Testis (tissue), 5 donors: ENCODE measurements at places on chromosomes 2 and 18.

- DNase-seq = no peak
Measured at GRCh38 chr2:75047992-75048625, 89.7 kb downstream of the POLE4 start.

DNA sequence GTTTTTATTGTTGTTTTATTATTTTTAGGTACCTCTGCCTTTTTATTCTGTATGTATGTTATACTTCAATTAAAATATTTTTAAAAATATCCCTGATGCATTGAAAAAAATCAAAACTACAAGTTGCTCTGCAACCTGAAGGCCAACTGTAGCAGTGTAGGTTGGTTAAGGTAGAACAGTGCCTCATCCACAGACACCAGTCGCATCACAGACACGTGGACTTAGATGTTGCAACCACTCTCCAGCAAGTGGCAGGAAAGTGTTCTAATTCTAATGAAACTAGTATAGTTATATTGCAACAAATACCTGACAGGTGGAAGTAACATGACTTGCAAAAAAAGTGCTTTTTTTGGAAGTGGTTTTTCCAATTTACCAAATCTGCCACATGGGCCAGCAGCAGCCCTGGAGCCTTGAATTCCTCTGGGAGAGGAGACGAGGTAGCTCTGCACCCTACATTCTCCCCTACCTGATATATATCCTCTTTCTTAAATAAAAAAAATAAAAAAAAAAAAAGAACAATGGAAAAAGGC is 28.4 kb upstream of the SLC3A1 start:
- DNase-seq = no peak

DNA sequence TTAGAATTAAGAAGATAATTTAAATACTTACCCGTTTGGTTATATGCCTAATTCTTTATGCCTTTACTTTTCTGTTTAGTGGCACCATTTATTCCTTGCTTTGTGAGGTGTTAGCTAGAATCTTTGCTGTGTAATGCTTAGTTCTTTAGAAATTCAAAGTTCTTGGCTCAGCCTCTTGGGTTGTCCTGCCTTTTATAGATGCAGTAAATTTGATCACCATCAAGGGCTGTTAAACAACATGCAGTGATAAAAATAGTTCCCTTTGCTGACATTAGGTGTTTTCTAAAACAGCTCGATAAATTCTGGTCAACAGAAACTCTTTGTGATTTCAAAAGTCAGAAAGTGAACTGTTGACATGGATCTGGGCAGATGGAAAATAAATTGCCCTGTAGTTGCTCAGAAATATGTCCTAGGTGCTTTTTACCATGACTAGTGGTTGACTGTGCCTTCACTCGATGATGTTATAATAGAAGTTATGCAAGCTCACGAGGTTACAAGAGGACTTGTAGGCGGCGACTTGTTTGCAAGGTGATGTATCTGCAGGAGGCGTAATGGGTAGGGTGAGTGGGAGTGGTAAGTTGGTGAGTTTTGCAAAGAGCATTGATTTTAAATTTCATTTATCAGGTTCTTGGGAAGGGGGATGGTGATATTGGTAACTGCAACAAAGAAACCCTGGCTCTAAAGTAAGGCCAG is 52.1 kb downstream of the LRRTM1 start:
- no peak for DNase-seq

DNA sequence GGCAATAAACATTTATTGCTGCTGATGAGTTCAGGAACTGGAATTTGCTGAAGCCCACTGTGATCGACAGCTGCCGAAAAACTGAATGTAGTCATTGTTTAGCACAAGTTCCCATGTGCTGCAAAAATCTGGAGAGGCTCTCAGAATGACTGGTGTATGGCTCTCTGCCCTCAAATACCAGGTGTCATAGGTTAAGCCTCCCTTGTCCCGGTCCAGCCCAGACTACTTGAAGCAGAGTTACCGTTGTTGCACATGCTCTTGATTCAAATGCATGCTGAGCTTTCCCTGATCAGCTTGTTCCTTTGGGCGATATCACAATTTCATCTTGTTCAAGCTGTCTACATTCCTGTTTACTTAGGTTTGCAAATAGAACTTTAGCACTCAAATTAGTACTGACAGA is 625.2 kb downstream of the CPS1 start:
- DNase-seq = no peak

DNA sequence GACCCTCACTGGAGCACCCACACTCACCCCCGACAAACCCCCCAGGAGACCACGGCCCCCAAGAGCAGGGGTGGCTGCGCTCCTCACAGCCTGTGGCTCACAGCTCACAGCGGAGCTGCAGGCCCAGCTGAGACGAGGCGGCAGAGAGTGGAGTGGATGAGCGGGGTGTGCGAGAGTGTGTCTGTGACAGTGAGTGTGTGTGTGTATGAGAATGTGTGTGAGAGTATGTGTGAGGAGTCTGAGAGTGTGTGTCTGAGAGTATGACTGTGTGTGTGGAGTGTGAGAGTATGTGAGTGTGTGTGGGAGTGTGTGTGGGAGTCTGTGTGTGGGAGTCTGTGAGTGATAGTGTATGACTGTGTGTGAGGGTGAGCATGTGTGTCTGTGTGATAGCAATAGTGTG is 55.3 kb upstream of the ID2 start:
- no peak for DNase-seq

DNA sequence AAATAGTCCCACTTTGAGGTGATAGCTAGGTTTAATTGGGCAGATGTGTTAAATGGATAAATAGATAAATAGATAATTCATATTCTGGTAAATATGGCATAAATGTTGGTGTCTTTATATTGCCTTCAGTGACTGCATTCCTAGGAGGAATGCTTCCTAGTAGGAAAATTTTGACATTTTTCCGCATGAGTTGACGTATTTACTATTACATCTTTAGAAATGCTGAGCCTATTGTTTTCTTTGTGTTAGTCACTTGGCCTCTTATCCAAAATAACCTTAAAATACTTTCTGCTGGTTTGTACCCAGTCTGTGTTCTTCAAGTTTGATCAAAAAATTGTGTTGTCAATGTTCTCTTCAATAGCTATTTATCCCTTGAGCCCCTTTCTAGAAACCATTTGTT is 495.6 kb upstream of the ZEB2 start:
- DNase-seq = no peak

DNA sequence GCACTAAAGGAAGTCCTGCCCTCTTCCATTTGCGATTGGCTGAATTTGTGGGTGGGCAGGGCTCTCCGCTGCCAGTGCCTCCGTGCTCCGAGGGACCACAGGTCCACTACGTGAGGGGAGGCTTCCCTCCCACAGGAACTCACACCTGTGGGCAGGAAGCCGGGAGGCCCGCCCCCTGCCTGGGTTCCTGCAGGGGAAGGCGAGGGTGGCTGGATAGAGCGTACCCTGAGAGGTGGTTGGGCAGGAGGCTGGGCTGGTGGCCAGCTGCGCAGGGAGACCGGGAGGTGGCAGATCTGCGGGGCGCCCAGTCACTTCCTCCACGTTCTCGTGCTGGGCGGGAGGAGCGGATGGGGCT is 47.0 kb upstream of the PTH2R start:
- peak; percentile 75 for DNase-seq

DNA sequence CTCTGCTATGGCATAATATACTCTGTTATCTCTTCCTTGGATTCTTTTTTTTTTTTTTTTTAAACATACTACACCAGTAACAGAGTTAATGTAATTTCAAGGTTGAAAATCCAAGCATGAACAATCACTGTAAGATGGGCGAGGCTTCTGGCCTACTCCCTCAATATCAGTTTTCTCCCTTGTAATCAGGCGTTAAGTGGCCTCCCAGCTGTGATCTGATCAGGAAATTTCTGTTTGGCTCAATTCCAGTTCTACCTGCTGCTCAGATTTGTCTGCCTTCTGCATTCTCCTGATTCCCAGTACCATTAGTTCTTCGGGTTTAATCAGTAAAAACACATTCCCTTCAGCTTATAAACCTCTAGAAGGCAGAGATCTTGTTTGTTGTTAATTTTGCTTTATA is 18.6 kb downstream of the PRKD3 start:
- no peak for DNase-seq

DNA sequence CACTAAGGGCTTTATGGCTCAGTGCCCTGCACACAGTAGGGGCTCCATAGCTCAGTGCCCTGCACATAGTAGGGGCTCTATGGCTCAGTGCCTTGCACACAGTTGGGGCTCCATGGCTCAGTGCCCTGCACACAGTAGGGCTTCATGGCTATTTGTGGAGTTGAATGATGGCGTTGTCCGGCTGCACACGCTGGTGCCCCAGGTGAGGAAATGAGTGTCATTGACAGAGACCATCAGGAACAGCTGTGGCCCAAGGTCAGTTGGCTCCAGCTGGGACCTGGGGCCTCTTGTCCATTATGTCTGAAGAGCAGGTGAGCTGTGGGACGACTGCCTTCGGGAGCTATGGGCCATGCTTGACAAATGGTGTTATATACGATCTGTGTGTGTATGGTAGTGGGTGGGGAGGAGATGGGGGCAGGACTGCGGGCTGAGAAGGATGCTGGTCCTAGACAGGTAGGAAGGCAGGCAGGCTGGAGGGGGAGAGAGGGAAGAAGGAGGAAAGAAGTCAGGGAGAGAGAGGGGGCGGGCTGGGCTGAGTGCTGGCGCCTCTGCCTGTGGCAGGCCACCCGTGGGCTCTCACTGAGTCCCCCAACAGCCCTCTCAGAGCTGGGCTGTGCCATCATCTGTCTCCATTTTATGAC is 130.6 kb downstream of the CLIP4 start:
- no peak for DNase-seq

DNA sequence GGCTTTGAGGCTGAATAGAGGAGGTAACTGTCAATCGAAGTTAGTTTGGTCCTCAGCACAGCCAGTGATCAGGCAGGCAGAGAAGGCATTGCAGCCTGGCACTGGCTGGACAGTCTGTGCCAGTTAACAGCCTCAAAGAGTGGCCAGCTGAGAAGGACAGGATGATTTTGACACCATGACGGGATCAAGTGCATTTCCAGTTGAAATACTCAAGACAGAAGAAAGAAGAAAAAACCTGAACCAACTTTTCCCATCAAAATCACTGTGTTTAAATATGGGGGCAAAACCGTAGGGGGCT is 96.7 kb upstream of the ZCCHC2 start:
- DNase-seq = no peak

DNA sequence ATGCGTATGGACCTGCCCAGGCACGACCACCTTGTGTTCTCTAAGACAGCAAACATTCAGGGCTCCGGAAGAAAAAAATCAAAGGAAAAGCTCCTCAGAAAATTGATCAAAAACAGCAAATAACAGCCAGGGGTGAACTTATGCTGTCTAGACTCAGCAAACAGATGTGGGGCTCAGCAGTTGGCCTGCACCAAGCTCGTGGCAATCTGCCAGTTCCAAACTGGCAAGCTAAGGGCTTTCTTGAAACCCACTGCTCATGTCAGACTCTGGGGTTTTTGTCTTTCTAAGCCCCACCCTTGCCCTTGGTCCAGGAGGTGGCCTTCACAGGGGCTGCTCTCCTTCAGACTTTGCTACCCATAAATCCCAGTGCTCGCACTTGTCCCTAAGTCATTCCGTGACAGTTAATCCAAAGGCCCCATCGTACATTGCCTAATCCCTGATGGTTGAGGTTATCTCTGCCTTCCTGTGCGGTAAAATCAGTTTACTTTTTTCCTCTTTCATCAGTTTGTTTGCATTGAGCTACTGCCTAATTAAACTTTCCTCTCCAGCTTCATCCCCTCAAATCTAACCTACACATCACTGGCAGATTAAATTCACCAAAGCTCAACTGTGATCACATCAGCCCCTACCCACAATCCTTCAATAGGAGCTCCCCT is 408.0 kb downstream of the LRATD1 start:
- DNase-seq = no peak

- no peak for DNase-seq
Measured at GRCh38 chr2:188971432-188971861, 2.7 kb upstream of the COL3A1 start.

DNA sequence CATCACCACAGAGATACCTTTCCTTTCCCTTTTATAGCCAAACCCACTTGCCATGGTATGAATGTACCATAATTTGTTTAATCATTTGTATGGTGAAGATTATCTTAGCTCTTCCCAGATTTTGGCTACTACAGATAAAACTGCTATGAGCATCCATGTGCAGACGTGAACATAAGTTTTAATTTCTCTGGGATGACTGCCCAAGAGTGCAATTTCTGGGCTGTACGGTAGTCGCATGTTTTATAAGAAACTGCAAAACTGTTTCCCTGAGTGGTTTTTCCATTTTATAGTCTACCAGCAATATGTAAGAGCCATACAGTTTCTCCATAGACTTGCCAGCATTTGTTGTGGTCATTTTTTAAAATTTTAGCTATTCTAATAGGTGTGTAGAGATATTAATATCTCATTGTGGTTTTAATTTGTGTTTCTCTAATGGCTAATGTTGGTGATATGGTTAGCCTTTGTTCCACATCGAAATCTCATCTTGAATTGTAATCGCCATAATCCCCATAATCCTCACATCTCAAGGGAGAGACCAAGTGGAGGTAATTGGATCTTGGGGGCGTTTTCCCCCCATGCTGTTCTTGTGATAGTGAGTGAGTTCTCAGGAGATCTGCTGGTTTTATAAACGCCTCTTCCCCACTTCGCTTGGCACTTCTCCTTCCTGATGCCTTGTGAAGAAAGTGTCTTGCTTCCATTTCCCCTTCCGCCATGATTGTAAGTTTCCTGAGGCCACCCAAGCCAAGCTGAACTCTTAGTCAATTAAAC is 628.5 kb upstream of the KLHL29 start:
- no peak for DNase-seq

DNA sequence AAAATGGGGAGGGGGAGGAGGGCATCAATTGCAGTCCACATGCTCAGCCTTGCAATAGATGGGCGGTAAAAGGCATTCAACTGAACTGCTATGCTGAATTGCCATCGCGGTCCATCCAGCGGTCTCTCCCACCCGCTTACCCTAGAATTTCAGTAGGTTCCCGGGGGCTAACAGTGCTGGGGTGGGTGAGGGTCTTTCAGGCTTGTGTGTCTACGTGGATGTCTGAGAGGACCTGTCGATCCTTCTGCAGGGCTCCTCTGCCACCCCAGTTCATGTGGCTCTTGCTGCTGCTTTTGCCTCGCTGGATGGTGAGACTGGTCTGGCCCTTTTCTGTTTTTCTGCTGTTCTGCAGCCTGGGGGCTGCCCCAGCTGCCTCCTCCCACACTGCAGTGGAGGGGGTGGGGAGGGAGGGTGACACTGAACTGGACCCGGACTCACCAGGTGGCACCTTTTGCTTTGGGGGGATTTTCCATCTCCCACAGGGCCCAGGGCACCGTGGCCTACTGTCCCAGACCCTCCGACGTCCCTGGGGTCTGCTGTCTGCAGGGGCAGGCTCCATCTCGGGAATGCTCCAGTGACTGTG is 14.1 kb downstream of the ACKR3 start:
- no peak for DNase-seq

GRCh38 chr18:79374408-79375171 is 21.1 kb upstream of the NFATC1 start:
- peak; percentile 11 for DNase-seq

DNA sequence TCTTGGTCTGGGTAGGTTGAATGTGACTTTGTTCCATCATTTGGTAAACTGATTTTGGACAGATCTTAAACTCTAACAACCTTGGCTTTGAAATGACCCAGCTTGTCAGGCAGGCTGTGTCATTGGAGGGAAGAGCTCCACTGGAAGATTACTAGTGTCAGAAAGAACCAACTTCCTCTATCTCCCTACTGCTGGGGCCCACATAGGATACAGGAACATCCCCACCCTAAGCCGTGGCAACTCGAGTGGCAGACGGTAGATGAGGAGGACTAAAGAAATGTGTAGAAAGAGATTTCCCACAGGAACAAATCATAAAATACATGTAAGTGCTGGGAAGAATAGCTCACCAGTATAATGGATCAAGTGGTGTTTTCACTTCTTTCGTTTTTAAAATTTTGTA is 4.3 kb upstream of the G6PC2 start:
- DNase-seq = no peak
